ENCODE measurements at places on chromosomes 7 and 10.

- DNase-seq, result no peak
These were observed 248.0 kb downstream of the PRPF18 start for GRCh38 chr10:13834581-13835286.

GRCh38 chr7:33841031-33841430 lies 64.3 kb upstream of the BMPER start:
- DNase-seq, result no peak

DNA sequence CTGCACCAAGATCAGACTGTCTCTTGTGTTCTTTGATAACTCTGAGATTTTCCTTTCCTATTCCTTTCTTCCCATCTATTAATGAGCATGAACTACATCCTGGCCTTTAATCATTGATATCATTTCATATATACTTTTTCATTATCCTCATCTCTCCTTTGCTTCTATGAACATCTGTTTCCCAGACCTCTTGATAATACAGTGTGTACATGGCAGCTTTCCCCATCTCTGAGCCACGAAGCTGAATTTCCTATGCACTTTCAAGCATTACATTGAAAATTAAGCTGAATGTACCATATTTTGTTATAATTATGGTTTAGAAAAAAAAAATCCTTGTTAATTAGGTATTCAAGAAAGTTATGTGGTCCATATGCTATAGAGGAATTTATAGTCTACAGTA lies 60.9 kb upstream of the CREB5 start:
- no peak for DNase-seq

DNA sequence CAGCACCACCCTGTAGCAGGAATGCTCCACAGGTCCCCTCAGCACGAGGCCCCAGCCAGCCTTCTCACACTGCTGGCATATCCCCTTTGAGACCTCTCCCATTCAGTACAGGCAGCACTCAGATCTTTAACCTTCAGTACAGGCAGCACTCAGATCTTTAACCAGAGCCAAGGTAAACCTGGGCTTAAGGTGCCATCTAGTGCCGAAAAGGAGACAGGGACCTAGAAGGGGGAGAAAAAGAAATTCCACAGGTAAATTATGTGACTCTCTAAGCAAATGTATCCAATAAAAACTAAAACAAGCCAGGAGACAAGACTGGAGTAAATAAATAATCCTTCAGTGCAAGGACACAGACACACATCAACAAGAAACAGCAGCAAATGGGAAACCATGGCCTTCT lies 358.6 kb downstream of the PTPRN2 start:
- DNase-seq, result no peak

DNA sequence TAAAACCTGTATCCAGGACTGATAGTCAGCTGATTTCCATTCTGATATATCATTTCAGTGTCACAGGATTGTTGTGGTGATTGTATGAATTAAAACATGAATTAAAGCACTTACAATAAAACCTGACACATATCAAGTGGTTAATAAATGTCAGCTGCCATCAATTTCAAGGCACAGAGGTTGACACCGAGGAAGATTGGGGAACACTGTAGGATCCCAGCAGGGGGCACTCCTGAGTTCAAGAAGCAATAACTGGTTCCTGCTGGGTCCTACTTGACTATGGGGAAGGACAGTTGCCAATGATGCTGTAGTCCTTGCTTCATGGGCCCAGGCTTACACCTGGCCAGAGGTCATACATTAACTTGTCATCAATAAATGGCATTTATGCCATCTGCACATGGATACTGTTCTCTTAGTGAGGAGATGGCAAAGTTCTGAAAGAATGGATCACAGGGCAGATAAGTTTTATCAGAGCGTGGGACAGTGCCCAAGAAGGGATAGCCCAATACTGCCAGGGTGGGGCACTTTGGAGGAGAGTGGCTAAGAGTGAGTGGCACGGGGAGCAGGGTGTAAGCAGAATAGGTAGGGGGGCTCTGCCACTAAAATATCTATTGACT lies 24.1 kb downstream of the FZD1 start:
- no peak for DNase-seq
